GM23338 (cell line): ENCODE measurements at places on chromosomes 6 and 20. TPM values are rescaled to one million over a fixed set of nuclear protein-coding genes. Genes with fewer than 3 reads are reported as not detected.

DNA sequence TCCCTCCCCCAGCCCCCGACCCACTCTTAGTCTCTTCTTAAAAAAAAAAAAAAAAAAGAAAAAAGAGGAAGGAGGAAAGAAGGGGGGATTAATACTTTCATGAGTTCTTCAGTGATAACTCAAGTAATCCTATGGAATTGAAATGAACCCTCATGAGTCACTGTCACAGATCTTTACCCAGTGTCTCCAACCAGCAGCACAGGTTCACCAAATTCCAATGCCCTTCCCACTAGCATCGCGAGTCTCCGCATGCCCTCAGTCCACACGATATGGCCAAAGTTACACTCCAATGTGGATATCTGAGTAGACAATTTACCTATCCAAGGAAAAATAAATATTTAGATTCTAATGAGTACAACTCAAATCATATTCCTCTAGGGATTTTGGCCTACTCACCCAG, 74.5 kb downstream of the MDN1 start:
- no peak for DNase-seq
- H3K4me1 ChIP-seq: no peaks in the 10 kb centered on the region
- H3K36me3 ChIP-seq: peaks cover 87% of the 10 kb centered on the region
- H3K4me3 ChIP-seq: no peak overlapping the region
- H3K27ac ChIP-seq: 0 out of 2 replicates have a peak overlapping the region, but pooled peaks have one; percentile 28

The DDX43 gene
- 0.35 and 0.49 TPM in 2 replicates for total RNA-seq

The SYNDIG1 gene
- 4.8 and 7.4 TPM in 2 replicates for total RNA-seq

- no peak for DNase-seq
- no peak overlapping the region for H3K27ac ChIP-seq
- no peak overlapping the region for H3K4me3 ChIP-seq
- H3K36me3 ChIP-seq: no peaks in the 10 kb centered on the region
- H3K27me3 ChIP-seq: no peaks in the 10 kb centered on the region
- H3K4me1 ChIP-seq: no peaks in the 10 kb centered on the region
These were observed 13.9 kb downstream of the GCM2 start for GRCh38 chr6:10867952-10868351.

- peak; percentile 48 for DNase-seq
- H3K4me1 ChIP-seq: peaks cover 13% of the 10 kb centered on the region; the same call in 1 of the 2 replicates
- 0 out of 2 replicates have a peak overlapping the region, but pooled peaks have one; percentile 6 for H3K4me3 ChIP-seq
- no peak overlapping the region for H3K27ac ChIP-seq
- no peaks in the 10 kb centered on the region for H3K36me3 ChIP-seq
These were observed 29.2 kb downstream of the RHAG start for GRCh38 chr6:49607391-49607982.

The ZNF318 gene
- 13.4 and 19.5 TPM in 2 replicates for total RNA-seq
